ENCODE measurements at places on chromosomes 3 and 15.

DNA sequence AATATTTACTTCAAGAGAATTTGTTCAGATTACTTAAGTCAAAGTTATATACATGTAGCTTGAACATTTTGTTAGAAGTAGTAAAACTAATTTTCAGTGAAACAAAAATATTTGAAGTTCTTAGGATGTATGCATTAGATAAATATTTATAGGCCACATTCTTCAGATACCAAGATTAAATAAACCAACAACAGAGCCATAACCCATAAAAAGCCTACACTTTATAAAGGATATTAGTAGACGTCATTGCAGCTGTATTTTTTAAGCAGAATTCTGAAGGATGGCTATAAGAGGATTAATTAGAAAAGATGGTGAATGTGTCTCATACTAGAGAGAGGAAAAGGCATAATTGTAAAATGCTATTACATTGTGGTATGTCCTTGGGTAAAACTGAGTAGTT is 449.7 kb upstream of the ALCAM start:
- DNase-seq: no peak

GRCh38 chr15:57036352-57036751 is 117.9 kb downstream of the TCF12 start:
- no peak for DNase-seq

DNA sequence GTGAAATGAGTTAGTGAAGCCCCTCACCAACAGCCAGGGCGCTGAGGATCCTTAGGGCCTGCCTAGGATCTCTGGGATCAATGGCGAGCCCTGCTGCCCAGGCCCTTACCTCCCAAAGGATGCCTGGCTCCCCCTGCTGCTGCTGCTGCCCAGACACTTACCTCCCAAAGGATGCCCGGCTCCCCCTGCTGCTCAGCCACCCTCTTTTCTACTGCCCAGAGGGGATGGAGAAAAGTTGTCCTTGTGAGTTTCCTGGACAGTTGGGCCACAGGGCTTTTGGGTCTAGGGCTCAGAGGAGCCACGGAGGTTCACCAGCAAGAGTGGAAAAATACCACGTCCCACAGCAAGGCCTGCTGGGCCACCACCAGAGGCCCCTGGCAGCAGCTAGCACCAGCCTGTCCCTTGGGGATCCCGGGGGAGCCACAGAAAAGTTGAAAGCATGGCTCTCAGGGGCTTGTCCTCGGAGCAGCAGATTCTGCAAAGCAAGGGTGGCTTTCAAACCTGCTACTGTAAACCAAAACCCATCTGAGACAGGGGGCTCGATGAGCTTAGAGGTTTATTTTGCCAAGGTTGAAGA is 59.4 kb downstream of the SLC6A6 start:
- peak; percentile 45 for DNase-seq

GRCh38 chr3:70832834-70833205 is 520.4 kb upstream of the MDFIC2 start:
- DNase-seq: no peak

DNA sequence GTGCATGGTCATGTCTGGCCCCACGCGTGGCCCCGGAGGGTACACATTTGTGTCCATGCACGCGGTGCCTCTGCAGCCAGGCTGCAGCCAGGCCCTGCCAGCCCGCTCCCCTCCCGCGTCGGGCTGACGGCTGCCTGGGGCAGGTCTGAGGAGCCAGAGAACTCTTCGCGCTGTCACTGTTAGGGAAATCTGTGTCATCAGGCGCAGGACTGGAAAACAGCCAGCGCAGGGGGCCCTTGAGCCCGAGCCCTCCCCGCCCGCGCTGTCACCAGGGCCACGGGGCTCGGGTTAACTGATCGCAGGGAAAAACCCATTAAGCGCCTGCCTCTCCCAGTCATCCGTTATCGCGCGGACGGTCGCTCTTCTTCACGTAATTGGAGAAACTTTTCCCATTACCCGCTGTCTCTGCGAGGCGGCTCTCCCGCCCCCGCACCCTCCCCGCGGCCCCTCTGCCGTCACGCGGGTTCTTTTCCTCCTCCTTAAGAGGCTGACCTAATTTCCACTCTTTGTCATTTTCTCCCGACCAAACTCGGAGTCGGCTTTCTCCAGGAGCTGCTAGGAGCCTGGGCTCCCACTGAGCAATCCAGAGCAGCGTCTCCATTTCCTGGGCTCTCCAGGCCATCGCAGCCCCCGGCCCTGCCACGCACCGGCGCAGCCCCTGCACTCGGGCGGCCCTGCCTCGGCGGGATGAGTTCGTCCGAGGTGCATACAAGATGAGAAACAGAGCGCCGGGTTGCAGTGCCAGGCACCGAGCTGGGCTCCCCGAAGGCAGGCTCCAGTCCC is 57.5 kb upstream of the PRR23E start:
- no peak for DNase-seq

DNA sequence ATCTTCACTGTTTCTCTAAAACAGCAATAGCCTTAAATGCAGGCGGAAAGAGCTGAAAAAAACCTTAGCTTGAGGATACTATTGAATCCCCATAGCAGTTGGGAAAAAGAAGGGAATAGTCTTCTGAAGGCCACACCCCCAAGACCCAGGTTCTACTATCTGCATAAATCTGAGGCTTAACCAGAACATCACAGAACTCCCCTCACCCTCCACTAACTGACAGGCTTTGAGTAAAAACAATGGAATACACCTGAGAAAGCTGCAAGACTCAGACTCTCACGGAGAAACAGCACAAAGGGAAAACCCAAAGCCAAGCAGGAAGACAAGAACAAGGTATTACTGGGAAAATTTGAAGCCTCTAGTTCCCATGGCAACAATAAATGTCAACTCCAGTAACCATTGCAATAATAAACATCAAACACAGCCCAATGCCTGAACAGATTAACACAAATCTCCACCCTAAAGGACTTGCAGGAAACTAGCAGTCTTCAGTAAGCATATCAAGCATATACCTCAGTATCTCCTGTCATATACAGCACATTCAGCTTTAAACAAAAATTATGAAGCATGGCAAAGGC is 56.4 kb downstream of the TMCC1 start:
- DNase-seq: no peak

DNA sequence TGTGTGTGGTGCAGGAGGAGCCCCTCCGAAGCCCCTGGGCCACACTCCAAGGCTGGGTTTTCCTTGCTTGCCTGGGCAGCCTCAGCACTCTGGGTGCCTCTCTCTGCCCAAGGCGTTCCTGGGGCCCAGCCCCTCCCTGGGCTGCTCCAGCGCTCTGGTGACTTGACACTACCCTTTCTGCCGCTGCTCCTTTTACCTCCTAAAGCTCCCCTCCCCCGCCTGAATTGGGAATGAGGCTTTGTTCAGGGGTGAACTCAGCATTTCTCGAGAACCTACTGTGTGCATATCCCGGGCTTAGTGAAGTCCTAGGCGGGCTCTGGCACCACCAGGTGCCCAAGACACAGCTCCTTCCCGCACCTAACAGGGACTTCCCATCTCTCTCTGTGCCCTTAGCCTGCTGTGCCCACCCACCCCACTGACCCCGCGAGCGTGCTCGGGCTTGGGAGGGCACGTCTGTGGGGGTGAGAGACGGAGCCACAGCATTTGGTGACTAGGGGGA is 1.2 kb upstream of the BAHD1 start:
- DNase-seq: no peak

- DNase-seq: no peak
Measured at GRCh38 chr3:40899286-40899712, 300.0 kb upstream of the CTNNB1 start.

GRCh38 chr15:87816811-87817210 is 439.7 kb downstream of the NTRK3 start:
- DNase-seq: no peak

DNA sequence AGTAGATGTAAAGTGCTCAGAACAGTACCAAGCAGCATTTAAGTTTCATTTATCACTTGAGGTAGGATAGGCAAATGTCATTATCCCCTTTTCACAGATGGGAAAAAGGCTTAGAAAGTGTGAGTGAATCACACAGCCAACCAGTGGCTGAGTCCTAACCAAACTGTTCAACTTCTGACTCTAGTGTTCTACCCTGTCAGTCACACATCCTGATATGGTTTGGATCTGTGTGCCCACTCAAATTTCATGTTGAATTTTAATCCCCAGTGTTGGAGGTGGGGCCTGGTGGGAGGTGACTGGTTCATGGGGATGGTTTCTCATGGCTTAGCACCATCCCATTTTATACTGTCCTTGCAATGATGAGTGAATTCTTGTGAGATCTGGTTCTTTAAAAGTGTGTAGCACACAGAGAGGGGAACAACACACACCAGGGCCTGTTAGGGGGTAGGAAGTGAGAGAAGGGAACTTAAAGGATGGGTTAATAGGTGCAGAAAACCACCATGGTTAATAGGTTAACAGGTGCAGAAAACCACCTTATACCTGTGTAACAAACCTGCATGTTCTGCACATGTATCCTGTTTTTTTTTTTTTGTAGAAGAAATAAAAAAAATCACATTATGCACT is 304.7 kb downstream of the SUCLG2 start:
- DNase-seq: no peak

GRCh38 chr3:182913889-182914288 is 66.4 kb downstream of the DCUN1D1 start:
- no peak for DNase-seq

DNA sequence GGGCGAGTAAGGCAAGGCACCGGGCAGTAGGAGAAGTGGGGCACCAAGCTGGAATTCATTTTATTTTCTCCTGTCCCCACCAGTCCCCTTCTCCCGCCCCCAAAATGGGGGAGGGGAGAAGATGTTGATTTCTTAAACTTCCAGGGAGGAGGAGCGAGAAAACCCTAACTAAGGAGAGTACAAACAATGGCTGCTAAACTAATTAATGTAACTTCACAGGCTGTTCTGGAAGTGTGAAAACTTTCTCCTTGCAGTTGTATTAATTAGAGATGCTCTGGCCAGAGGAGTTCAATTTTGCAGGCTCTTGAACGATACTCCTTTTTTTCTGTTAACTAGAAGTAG is 11.5 kb downstream of the ZIC4 start:
- no peak for DNase-seq

GRCh38 chr3:189464799-189465198 is 166.4 kb upstream of the TP63 start:
- no peak for DNase-seq

DNA sequence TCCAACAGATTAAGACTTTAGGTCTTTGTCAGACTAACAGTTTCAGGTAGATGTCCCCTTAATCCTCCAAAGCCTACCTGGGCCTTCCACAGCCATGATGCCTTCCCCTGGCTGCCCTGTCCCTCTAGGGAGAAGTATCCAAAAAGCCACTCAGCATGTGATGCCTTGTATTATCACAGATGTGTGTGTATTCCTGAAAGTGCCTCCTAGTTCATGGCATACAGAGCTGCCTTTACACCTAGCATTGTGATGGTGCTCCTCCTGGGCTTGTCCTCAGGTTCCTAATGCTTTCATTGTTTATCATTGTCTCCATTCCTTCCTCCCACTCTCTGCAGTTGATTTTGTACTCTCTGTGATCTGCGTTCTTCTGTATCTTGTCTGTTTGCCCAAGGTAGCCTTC is 43.6 kb downstream of the CMSS1 start:
- DNase-seq: no peak

DNA sequence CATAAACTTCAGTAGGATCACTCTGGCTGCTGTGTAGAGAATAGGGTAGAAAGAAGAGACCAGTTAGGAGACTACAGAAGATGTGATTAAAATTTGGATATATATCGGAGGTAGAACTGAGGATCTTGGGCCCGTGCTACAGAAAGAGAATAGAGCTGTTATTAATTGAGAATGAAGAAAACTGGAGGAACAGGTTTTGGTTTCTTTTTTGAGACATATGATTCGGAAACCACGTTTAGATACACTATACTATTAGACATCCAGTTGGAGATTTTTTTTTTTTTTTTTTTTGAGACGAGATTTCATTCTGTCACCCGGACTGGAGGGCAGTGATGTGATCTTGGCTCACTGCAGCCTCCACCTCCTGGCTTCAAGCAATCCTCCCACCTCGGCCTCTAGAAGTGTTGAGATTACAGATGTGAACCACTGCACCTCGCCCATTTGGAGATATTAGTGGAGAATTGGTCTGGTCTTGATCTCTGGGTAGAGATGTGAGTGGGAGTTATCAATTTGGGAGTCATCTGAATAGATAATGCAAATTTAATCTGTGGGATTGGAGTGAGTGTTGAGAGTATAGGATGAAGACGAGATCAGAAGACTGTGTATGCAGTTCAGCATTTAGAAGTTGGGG is 50.9 kb downstream of the TCF12 start:
- no peak for DNase-seq

DNA sequence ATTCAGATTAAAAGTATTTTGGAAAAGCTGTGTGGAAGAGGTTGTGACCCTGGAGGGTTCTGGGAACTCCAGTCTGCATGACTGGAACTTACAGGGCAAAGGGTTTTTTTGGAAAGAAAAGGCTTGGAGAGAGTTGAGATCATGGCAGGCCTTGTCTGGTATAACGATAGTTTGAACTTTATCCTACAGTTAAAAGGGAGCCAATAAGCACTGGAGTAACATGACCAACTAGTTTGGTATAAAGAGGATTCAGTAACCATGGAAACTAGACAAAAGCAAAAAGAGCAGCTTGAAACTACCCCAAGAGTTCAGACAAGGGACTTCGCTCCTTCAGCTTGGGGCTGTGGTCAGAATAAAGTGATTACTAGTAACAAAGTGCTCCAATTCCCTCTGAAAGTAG is 151.2 kb upstream of the TMCO5A start:
- DNase-seq: no peak

- peak; percentile 39 for DNase-seq
Measured at GRCh38 chr3:120450600-120451271, at the start of gene FSTL1. FSTL1 (minus strand) TSS chr3:120450992; CDS start chr3:120450746, 246 bp downstream.

GRCh38 chr15:89908226-89908625 is 4.5 kb downstream of the ARPIN start:
- no peak for DNase-seq

DNA sequence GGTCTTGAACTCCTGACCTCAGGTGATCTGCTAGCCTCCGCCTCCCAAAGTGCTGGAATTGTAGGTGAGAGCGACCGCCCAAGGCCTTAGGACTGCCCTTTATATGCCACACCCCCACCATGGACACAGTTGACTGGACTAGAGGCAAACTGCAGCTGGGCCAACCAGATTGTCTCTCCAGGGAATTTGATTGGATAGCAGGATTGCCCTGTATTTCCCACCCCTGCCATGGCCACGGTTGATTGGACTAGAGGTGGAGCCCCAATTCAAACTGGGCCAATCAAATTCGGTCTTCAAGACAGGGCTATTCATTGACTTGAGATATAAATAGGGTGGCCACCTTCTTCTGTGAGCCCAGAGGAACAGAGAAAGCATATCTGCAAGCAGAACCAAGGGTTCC is 6.9 kb upstream of the CLPX start:
- DNase-seq: no peak

GRCh38 chr15:100783760-100784492 is 95.7 kb upstream of the ALDH1A3 start:
- DNase-seq: peak; percentile 57

DNA sequence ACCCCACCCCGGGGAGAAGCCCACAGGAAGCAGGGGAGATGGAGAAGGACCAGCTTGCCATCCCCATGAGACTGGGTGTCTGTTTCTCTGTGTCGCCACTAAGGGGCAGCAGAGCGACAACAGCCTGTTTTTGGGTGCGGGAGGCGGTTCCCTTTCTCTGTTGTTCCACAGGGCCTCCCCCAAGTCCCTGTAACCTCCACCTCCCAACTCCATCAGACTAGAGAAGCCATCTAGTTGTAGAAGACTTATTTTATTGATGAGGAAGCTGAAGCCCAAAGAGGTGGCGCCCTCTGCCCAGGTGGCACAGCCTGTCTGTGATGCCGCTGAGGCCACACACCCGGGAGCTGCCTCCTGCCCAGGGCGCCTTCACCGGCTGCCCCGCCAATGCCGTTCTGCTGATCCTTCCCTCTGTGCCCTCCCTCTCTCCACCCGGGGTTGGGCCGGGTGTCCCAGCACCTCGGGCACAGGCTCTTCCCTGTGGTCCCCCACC is 3.9 kb upstream of the CCDC9B start:
- peak; percentile 40 for DNase-seq

GRCh38 chr15:29074045-29074444 is 188.3 kb downstream of the APBA2 start:
- no peak for DNase-seq

- DNase-seq: no peak
Measured at GRCh38 chr3:184811034-184811433, 932 bp upstream of the VPS8 start.
